HCT116 (cell line): ENCODE measurements at places on chromosomes 7 and 10. TPM values are rescaled to one million over a fixed set of nuclear protein-coding genes. Genes with fewer than 3 reads are reported as not detected.

Gene SOSTDC1
- total RNA-seq, result 0.20 TPM

Gene ANKRD2
- 0.15 TPM for total RNA-seq

Gene TMEM196
- total RNA-seq, result not detected

Gene GPR15LG
- not detected for total RNA-seq

Gene SRRM3
- total RNA-seq, result 12.7 TPM

Gene PVRIG
- total RNA-seq, result 0.30 TPM

Gene HOXA1
- 2.8 TPM for total RNA-seq

Gene LRIT1
- not detected for total RNA-seq

Gene RHOBTB1
- total RNA-seq, result 1.6 TPM

Gene DEPP1
- 3.8 TPM for total RNA-seq

Gene IQUB
- 0.79 TPM for total RNA-seq

Gene TSPAN33
- total RNA-seq, result 22.2 TPM

Gene NUTM2E
- total RNA-seq, result 0.15 TPM

Gene ZNF680
- total RNA-seq, result 11.2 TPM

Gene COL13A1
- 5.9 TPM for total RNA-seq

Gene ZNF487
- total RNA-seq, result 4.0 TPM

Gene IDI2
- total RNA-seq, result not detected

Gene IL2RA
- total RNA-seq, result 0.59 TPM

Gene LAMB4
- not detected for total RNA-seq

Gene OR2A7
- 8.1 TPM for total RNA-seq

Gene GAD2
- total RNA-seq, result not detected

Gene DRGX
- not detected for total RNA-seq

Gene WDR37
- total RNA-seq, result 9.1 TPM

Gene FOXP2
- 2.5 TPM for total RNA-seq

Gene ITIH5
- not detected for total RNA-seq

Gene RBP3
- not detected for total RNA-seq

Gene GPR158
- total RNA-seq, result 2.9 TPM

Gene DNAH11
- total RNA-seq, result 0.39 TPM

Gene TMEM243
- 23.3 TPM for total RNA-seq

Gene EIF5AL1
- total RNA-seq, result 5.6 TPM

Gene MLXIPL
- 79.4 TPM for total RNA-seq
